ENCODE measurements at places on chromosomes 6 and 20. TPM values are rescaled to one million over a fixed set of nuclear protein-coding genes. Genes with fewer than 3 reads are reported as not detected.

C6orf141 gene
- total RNA-seq: 11.3 TPM

MDFI gene
- 113 TPM for total RNA-seq

NRSN1 gene
- total RNA-seq: not detected

FOXF2 gene
- not detected for total RNA-seq

ENPP1 gene
- total RNA-seq: 0.72 TPM

DCDC2 gene
- total RNA-seq: 55.7 TPM

RING1 gene
- total RNA-seq: 24.5 TPM

MOG gene
- not detected for total RNA-seq

BHLHE23 gene
- not detected for total RNA-seq

KCNK16 gene
- not detected for total RNA-seq

THEMIS gene
- under 0.01 TPM for total RNA-seq

CLPSL1 gene
- not detected for total RNA-seq

DLL1 gene
- 1.7 TPM for total RNA-seq

DLK2 gene
- total RNA-seq: 5.3 TPM

OR2J3 gene
- total RNA-seq: not detected

MRS2 gene
- total RNA-seq: 34.7 TPM

PLA2G7 gene
- total RNA-seq: not detected

GGTLC1 gene
- not detected for total RNA-seq

LAMA2 gene
- 0.24 TPM for total RNA-seq

OPRL1 gene
- under 0.01 TPM for total RNA-seq

HLA-DPB1 gene
- total RNA-seq: 1.1 TPM

C6orf132 gene
- 15.8 TPM for total RNA-seq

PACSIN1 gene
- not detected for total RNA-seq

TMEM217 gene
- 4.8 TPM for total RNA-seq

PNPLA1 gene
- total RNA-seq: not detected

GSTA2 gene
- not detected for total RNA-seq

JAG1 gene
- 205 TPM for total RNA-seq

TPBG gene
- 221 TPM for total RNA-seq

CYP39A1 gene
- total RNA-seq: 2.4 TPM

NUP153 gene
- 21.0 TPM for total RNA-seq

SPDEF gene
- total RNA-seq: 3.8 TPM

RIPK1 gene
- 11.7 TPM for total RNA-seq

MYB gene
- 0.24 TPM for total RNA-seq

DZANK1 gene
- total RNA-seq: 0.72 TPM

LINC00237 gene
- not detected for total RNA-seq

C20orf141 gene
- total RNA-seq: not detected

MEP1A gene
- not detected for total RNA-seq

ERVFRD-1 gene
- not detected for total RNA-seq

DEFB132 gene
- not detected for total RNA-seq

ELOVL2 gene
- under 0.01 TPM for total RNA-seq

CAGE1 gene
- not detected for total RNA-seq

SNAI1 gene
- total RNA-seq: not detected

TRIM10 gene
- not detected for total RNA-seq

SDC4 gene
- 335 TPM for total RNA-seq

MYMX gene
- not detected for total RNA-seq

ZBTB46 gene
- total RNA-seq: 2.9 TPM

TCP11 gene
- not detected for total RNA-seq

BICRAL gene
- total RNA-seq: 2.7 TPM

MAPK14 gene
- 42.2 TPM for total RNA-seq

C6orf52 gene
- total RNA-seq: 0.96 TPM

MPIG6B gene
- total RNA-seq: not detected

BTN1A1 gene
- not detected for total RNA-seq

ARHGAP18 gene
- total RNA-seq: 9.9 TPM
